ENCODE measurements at places on chromosomes 3 and 15.
A peak's percentile ranks its signal among the peaks of the same experiment; 100 is the strongest.

GRCh38 chr15:60385620-60386552 is 11.9 kb downstream of the ANXA2 start:
- DNase-seq: no peak

GRCh38 chr3:133805384-133805701 is 272 bp upstream of the SRPRB start:
- no peak for DNase-seq

- DNase-seq: no peak
Measured at GRCh38 chr15:26867200-26868007, 542 bp downstream of the GABRA5 start.

GRCh38 chr3:190169243-190169642 is 48.5 kb upstream of the P3H2 start:
- no peak for DNase-seq

DNA sequence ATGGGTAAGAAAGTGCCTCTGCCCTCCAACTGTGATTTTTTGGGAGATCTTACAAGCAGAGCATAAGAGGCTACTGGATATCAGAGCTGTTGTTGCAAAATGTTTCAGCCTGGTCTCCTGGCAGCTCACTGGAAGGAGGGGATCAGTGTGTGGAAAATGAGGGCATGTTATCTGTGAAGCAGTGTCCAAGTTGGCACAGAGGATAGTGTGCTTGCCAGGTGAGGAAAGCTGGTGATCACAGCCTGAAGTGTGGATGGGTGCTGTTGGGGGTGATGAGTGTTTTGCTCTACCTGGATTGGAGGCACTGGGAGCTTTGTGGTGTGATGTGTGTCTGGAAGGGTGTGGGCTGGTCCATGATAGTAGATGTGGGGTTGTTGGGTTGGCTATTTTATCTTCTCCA is 69.3 kb downstream of the MCTP2 start:
- no peak for DNase-seq

DNA sequence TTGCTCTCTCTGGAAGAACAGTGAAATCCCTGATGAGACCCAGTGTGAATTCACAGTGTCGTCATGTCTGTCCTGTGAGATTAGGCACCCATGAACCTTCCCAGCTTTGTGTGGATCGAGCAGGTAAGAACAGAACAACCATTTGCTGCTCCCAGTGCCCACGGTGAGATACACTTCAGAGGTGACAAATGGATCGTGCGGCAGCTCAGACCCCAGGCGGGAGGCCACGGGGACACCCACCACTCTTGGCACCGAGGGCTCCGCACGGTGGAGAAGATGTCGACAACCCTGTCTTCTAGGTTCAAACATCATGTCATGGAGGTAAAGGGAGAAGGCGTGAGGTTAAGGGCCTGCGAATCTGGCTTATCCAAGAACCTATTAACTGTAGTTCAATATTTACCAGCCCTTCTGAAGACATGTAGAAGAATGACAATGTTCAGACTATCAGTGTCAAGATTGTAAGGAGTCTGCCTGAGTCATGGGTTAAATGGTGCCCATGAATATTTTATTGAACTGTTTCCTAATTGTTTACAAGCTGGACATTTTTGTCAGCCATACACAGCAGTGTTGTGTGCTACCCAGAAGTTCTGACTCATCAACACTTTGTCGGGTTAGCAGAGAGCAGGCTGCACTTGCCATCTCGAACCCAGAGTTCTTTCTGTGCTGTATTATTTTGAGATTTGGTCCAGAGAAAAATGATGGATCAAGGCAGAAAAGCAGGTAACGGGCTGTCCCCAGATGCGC is 15.5 kb upstream of the PCSK6 start:
- DNase-seq: no peak

- no peak for DNase-seq
Measured at GRCh38 chr15:99014803-99015697, 7.5 kb upstream of the PGPEP1L start.

DNA sequence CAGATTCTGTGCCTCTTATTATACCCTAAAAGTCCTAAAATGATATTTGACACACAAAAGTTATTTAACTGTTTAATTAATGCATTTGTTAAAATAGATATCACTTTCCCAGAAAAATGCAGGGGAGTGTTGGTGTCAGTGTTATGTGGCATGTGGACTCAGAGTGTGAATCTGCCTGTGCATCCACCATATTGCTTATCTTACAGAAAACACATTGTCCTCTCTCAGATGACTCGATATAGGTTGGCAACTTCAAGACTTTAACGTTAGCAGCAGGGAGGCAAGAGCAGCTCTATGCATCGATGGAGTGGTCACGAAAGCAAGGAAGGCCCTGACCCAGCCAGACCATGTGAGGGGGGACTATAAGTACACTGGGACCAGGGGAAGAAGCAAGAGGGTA is 165.4 kb upstream of the DCBLD2 start:
- no peak for DNase-seq

DNA sequence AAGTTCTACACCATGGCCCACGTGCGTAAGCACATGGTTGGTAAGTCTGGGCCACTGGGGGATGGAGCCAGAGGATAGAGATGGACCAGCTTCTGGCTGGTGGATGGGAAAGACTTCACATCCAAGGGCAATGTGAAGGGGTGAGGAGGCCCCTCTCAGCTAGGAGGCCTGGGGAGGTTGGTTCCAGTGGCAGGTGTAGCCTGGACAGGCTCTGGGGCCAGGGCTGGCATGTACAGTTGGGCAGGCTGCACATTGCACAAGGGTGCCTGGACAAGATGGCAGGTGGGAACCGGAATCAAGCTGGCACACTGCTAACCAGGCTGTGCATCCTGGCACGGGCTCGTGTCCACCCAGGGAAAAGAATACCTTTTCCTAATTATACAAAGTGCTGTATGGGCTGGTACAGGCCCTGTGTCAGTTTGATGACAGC is 8.1 kb downstream of the ZBTB47 start:
- DNase-seq: no peak

DNA sequence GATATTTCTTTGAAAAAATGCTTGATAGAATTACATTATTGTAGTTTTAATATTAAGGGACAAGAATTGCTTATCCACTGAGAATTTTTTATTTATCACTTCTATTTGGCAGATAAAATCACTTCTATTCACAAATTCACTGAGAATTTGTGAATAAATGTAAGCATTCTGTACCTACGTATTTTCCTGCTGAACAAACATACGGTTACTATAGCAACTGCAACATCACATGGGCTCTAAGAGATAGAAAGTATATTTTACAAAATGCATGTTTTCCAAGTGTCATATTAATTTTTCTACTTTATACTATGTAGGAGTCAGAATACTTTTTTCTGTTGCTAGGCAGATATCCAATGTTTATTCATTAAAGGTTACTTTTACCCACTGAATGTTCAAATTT is 166.2 kb downstream of the ZIC1 start:
- DNase-seq: no peak

DNA sequence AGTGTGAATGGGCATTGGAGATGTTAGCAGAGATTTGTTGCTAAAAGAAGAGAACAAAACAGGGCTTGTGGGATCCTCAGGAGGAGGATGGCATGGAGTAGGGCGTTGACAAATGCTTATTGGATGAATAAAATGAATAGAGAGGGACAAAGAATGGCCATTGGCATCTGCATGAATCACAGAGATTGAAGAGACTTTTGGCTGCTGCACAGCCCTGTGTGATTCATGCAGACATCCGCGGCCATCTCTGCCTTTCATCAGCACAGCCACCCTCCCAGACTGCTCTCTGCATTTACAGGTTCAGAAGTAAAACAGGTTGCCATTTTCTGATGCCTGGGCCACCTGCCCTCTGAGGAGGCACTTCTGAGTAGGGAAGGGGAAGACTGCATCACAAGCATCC is 397.9 kb downstream of the EPHB1 start:
- DNase-seq: no peak

GRCh38 chr3:47251689-47252088 is 30.9 kb downstream of the KIF9 start:
- no peak for DNase-seq

DNA sequence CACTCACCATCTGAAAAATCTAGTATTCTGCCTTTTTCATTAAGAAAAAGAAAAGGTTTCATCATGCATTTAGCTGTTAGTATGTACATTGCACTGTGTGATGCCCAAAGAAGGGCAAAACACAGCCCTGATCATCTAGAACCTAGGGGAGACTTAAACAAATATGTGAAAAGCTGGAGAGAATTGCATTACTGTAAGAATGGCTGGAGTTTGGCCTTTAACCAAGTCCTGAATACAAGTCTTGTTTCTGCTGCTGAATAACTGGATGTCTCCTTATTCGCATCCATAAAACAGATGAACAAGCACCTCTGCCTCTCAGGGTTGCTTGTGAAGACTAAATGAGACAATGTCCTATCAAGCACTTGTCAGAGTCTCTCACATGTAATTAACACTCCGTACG is 233.4 kb upstream of the LRTM1 start:
- no peak for DNase-seq

DNA sequence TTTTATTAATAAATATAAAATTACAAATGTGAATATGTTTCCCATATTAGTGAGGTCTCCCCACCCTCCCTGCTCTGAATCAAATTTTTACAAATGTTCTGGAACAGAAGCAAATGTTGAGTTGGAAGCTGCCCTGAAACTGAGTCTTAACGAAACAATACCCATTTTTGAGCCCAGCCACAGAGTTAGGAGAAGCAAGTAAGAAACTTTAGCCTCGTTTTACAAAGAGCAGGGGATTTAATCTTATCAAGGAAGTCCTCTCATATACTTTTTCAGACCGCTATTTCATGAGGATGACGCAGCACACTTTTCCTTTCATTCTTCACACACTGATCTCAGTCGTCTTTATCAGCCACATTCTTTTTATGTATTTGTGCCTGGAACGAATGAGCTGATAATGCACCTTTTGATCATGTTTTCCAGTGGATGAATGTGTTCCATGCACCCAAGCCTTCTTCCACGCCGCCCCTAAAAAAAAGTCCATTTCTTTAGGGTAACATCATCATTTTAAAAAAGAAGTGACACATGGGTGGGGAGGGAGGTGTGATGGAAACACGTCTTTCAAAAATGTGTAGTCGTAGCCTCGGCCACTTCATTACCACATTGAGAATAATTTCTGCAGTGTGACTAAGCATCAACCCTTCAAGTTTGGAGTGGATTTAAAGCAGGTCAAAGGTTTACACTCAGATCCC is 48.1 kb downstream of the SETMAR start:
- no peak for DNase-seq

GRCh38 chr3:37824954-37825328 is 36.7 kb upstream of the CTDSPL start:
- no peak for DNase-seq

GRCh38 chr3:88033808-88034207 is 25.0 kb downstream of the CGGBP1 start:
- DNase-seq: no peak

DNA sequence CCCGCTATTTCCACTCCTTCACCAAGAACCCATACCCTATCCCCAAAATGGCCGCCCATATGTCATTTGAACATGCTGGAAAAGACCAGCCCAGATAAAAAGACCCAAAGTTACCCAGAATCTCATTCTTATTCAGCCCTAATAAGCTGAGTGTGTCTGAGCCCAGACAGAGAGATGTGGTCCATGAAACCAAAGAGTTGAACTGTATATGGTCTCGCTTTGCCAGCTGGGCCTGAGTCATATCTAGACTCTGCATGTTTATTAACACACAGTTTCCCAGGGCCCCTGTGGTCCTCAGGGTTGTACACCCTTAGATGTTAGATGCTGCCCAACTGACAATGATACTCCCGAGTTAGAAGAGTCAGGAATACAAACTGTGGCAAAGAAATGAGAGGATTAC is 201.9 kb upstream of the STRIT1 start:
- no peak for DNase-seq

- no peak for DNase-seq
Measured at GRCh38 chr3:56909349-56909748, 107.6 kb upstream of the ARHGEF3 start.

GRCh38 chr3:8621872-8622271 is 22.7 kb downstream of the SSUH2 start:
- no peak for DNase-seq

DNA sequence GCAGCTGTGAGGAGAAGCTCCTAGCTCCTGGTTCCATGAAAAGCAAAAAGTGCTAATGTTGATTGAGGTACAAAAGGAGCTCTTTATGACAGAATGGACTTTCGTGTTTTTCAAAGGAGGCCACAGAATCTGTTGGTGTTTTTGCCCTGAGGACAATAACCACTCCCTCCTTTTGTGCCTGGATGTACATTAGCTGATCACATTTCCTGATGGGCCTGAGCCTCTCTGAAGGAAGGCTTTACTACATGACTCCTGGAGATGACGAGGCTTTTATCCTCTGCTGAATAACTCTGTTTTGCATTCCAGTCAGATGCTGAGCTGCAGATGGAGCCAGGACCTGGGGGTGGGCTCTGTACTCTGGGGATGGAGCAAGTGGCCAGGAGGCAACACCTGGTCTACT is 301.9 kb downstream of the CACNA2D3 start:
- no peak for DNase-seq

- DNase-seq: no peak
Measured at GRCh38 chr15:97652041-97652440, 308.5 kb upstream of the ARRDC4 start.

DNA sequence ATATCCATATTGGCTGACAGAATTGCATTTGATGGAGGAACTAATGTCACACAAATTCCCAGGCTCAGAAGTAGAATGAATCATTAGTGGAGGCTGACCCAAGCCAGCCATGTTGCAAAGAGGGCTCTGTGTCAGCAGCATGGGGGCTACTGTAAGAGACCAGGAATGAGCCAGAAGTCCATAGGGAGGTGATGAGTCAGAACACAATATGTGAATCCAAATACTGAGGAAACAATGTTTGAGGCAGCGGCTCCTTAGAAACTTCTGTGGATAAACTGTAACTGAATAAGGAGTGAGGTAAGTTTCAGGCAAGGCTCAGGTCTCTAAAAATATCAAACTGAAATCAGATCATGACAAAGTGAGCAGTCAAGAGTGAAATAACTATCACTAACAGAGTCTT is 170.7 kb downstream of the WDR72 start:
- no peak for DNase-seq

GRCh38 chr15:82585072-82585471 is 44.8 kb upstream of the RPS17 start:
- DNase-seq: no peak

DNA sequence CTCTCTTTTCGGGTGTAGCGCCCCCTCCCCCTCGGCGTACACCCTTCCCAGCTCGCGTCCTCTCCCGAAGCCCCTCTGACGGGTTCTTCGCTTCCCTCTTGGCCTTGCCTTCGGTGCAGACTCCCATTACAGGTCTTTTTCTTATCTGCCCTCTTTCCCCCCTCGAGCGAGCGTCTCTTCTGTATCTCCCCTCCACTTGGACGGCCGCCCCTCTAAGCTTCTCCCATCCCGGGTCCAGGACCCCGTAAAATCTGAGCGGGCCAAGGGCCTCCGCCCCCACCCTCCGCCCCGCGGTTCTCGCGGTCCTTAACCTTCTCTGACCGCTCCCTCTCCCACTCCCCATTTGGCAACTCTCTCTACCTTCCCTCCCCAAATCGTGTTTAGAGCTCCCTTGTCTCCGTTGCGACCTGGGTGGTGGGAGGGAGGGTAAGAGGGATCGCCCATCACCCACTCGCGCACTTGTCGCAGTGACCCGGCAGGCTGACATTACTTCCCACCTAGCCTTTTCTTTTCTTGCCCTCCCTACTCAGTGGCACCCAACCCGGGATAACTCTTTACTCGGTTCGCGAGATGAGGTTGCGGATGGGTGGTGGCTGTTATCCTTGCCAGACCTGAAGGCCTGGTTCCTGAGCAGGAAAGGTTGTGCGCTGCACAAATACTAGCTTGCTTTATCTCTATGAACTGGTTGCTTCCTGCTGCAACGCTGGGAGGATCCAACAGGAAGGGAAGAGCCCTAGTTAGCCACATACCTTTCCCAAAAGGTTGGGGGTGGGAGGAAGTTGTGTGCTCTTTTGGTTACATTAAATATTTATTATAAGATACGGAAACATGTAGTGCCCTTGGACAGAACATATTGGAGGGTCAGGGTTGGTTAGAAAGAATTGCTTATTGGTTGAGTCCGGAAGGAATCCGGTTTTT is 922 bp downstream of the RAB11A start:
- DNase-seq: peak; percentile 20

Data from NCI-H1417 treated with DMSO at 0.1 percent for 48 hours (cell line).